ENCODE measurements at places on chromosomes 3 and 15.

DNA sequence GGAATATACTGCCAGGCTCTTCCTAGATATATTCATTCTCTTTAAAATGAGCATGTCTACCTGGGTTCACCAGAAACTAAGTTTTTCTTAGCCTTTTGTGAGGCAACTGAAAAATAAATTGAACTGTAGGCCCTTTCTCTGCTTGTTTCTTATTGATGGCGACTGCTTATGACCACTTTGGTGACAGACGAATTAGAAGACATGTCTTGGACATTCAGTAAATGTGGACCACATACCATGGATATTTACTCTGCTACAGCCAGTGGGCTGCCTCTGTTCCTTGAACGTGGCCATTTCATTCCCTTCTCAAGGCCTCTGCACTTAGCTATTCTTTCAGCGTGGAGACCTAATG lies 603 bp upstream of the SELENOK start:
- H3K27me3 ChIP-seq: peaks cover 3% of the 10 kb centered on the region
- peak overlapping the region; percentile 98 for H3K4me3 ChIP-seq
- peaks cover 46% of the 10 kb centered on the region for H3K4me1 ChIP-seq
- no peaks in the 10 kb centered on the region for H3K36me3 ChIP-seq
- no peak for DNase-seq
- H3K27ac ChIP-seq: peak overlapping the region; percentile 97

- no peak for DNase-seq
- no peak overlapping the region for H3K4me3 ChIP-seq
- H3K27ac ChIP-seq: no peak overlapping the region
- peaks cover 8% of the 10 kb centered on the region for H3K27me3 ChIP-seq
- no peaks in the 10 kb centered on the region for H3K4me1 ChIP-seq
Measured at GRCh38 chr3:100526613-100527346, 34.4 kb downstream of the TMEM45A start.

GRCh38 chr15:101209285-101209845 lies 42.5 kb downstream of the CHSY1 start:
- no peak overlapping the region for H3K27ac ChIP-seq
- H3K4me1 ChIP-seq: peaks cover 85% of the 10 kb centered on the region
- H3K27me3 ChIP-seq: no peaks in the 10 kb centered on the region
- peaks cover 6% of the 10 kb centered on the region for H3K36me3 ChIP-seq
- H3K4me3 ChIP-seq: no peak overlapping the region

DNA sequence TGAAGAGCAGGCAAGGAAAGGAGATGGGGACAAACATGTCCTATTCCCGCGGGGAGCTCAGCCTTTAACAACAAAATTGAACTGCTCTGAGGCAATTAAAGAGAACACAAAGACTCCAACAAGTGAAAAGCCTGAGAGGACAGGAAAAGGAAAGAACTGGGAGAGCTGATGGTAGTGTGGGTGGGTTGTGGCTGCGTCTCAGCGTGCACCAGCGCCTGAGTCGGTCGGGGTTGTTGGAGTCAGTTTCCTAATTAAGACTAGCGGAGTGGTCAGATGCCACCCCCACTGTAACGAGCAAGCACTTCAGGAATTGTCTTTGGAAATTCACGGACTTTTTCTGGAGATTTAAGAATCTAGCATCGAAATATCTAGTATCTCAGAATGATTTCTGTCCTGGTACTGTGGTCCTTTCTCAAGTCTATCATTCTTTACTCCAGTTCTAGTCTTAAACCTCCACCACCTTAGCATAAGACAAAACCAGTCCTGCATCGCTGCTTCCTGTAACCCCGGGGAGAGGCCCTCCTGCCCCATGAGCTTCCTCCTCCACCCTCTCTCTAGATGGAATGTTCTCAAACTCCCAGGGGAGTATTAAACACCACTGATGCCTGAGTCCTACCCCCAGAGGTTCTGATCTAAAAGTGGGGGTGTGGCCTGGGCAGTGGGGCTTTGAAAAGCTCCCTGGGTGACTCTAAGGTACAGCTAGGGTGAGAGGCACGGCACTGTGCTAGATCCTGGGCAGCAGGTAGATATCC lies 104.0 kb downstream of the CYP19A1 start:
- no peak overlapping the region for H3K4me3 ChIP-seq
- no peak overlapping the region for H3K27ac ChIP-seq
- H3K36me3 ChIP-seq: no peaks in the 10 kb centered on the region
- H3K4me1 ChIP-seq: no peaks in the 10 kb centered on the region

GRCh38 chr3:161274691-161275298 lies 53.7 kb downstream of the NMD3 start:
- no peak for DNase-seq

DNA sequence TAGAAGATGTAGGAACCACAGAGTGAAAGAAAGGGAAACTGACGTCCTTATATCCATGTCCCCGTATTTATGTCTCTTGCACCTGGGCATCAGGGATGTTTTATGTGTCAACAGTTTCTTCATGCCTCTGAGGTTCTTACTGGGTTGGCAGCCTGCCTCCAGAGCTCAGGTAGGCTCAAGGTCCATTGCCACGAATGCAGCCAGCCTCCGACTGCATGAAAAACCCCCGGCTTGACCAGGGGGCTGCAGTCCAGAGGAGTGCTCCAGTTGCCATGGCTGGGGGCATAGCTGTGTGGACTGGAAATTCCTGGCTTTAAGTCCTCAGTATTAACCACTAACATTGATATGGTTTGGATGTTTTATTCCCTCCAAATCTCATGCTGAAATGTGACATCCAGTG lies 2.8 kb upstream of the CSPG5 start:
- H3K4me3 ChIP-seq: no peak overlapping the region
- no peak for DNase-seq
- peaks cover 1% of the 10 kb centered on the region for H3K36me3 ChIP-seq
- peaks cover 3% of the 10 kb centered on the region for H3K4me1 ChIP-seq
- peaks cover 2% of the 10 kb centered on the region for H3K27me3 ChIP-seq

GRCh38 chr3:25576831-25577454 lies 87.8 kb downstream of the TOP2B start:
- no peak for DNase-seq
- H3K4me1 ChIP-seq: no peaks in the 10 kb centered on the region
- H3K27ac ChIP-seq: no peak overlapping the region
- peaks cover 1% of the 10 kb centered on the region for H3K27me3 ChIP-seq

- peak overlapping the region; percentile 65 for H3K27ac ChIP-seq
Measured at GRCh38 chr3:177538750-177539730, 341.8 kb upstream of the TBL1XR1 start.

Measured in naive thymus-derived CD8-positive, alpha-beta T cell (primary cell).